ENCODE measurements at places on chromosomes 7 and 10. TPM values are rescaled to one million over a fixed set of nuclear protein-coding genes. Genes with fewer than 3 reads are reported as not detected.

Gene CHN2
- total RNA-seq: 0.91 TPM

Gene NPC1L1
- 0.25 TPM for total RNA-seq

Gene CD36
- total RNA-seq: 0.65 TPM

Gene ZNF425
- 3.6 TPM for total RNA-seq

Gene OR2F2
- not detected for total RNA-seq

Gene TMEM196
- not detected for total RNA-seq
